Lung (tissue), 17 donors: ENCODE measurements at places on chromosomes 11 and 22. TPM values are rescaled to one million over a fixed set of nuclear protein-coding genes. Genes with fewer than 3 reads are reported as not detected.
A peak's percentile ranks its signal among the peaks of the same experiment; 100 is the strongest.

DNA sequence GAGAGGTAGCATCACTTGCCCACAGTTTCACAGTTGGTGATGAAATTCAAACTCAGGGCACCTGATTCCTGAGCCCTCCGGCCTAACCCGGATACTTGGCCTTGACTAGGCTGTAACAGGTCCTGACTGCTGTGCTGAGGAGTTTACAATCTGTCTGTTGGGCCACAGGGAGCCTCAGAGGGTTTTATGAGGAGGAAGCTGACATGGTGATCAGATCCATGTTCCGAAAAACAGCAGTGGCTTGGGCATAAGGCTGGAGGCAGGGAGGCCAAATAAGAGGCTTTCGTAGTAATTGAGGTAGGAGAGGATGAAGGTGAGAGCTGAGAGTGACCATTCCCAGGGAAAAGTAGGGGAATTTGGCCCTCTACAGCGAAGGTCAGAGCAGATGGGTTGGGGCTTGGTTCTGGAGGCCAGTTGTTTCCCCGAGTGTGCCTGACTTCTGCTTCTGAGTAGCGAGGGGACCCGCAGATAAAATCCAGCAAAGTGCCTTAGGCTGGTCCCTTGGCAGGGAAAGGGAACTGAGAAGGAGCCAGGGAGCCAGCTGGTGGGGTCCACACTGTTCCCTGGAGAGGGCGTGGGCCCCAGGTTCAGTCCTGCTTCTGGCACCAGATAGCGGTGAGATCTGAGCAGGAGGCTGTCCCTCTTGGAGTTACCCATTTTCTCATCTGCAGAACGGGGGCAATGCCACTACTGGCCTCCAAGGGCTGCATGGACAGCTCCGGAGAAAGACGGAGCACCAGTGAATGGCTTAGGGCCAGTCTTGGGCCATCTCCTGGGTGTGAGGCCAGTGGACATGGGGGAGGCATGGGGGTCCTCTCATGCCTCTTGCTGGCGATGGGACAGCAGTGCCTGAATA, 6.5 kb downstream of the PRDM11 start:
- H3K4me3 ChIP-seq = no peak overlapping the region
- H3K27me3 ChIP-seq = no peaks in the 10 kb centered on the region
- H3K4me1 ChIP-seq = peaks cover 24% of the 10 kb centered on the region
- no peak overlapping the region for H3K27ac ChIP-seq

Gene ZNF74
- total RNA-seq = 17.6 TPM

- no peak for DNase-seq
- no peak overlapping the region for H3K4me3 ChIP-seq
- no peaks in the 10 kb centered on the region for H3K4me1 ChIP-seq
- no peaks in the 10 kb centered on the region for H3K36me3 ChIP-seq
- H3K27ac ChIP-seq = no peak overlapping the region
- no peaks in the 10 kb centered on the region for H3K27me3 ChIP-seq
Measured at GRCh38 chr11:24949406-24949805, 452.6 kb downstream of the LUZP2 start.

Gene MCHR1
- total RNA-seq = 0.37 TPM

DNA sequence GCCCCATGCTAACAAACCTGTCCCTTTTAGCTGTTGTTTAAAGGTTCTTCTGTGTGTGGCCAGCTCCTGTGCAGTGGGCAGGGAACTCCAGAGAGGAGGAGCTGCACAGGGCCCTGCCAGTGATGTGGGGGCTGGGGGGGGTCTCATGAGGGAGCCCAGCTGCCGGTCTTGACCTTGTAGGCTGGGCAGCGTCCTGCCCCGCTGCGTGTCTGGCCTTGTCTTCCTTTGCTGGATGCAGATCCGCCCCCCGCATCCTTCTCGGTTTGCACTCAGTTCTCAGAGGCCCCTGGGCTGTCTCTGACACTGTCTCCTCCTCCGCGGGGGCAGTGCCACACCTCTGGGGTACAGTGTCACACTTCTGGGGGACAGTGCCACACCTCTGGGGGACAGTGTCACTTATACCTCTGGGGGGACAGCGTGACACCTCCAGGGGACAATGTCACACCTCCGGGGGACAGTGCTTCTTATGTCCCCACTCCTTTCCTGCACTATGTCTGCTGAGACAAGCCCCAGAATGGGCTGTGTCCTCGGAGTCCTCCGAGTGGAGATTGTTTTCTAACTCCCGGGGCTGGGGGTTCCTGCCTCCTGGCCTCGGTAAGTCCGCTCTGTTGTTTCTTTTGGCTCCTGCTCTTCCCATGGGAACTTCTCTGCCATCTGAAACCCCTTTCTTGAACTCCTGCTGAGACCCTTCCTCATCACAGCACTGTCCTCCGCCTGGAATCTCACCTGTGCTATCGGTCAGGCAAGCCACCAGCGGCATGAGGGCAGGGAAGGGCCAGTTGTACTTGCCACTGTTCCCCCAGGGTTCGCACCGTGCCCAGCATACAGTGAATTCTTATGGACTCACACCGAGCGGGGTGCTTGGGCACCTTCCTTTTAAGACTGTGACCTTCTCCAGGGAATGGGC, 788.3 kb downstream of the TBC1D22A start:
- H3K27ac ChIP-seq = no peak overlapping the region
- H3K36me3 ChIP-seq = no peaks in the 10 kb centered on the region
- H3K4me1 ChIP-seq = peaks cover 5% of the 10 kb centered on the region
- peak; percentile 31 for DNase-seq
- no peak overlapping the region for H3K4me3 ChIP-seq
- H3K27me3 ChIP-seq = no peaks in the 10 kb centered on the region

DNA sequence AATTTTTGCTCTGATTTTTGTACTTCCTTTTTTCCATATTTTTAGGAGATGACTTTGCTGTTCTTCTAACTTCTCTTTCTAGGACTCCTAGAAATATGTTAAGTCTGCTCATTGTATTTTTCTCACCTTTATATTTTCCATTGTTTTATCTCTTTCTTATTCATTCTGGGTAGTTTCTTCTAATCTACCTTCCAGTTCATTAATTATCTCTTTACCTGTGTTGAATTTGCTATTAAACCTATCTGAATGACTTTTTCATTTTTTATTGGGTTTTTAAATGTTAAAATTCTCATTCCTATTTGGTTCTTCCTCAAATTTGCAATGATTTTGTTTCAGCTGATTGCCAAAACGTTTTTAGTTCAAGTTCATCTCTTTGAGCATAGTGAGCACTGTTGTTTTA, 27.8 kb upstream of the EHF start:
- DNase-seq = no peak
- H3K27ac ChIP-seq = no peak overlapping the region
- H3K27me3 ChIP-seq = no peaks in the 10 kb centered on the region
- peaks cover 3% of the 10 kb centered on the region for H3K4me1 ChIP-seq
- H3K4me3 ChIP-seq = no peak overlapping the region

- peak overlapping the region; percentile 97 for H3K4me3 ChIP-seq
- H3K27ac ChIP-seq = peak overlapping the region; percentile 97
- DNase-seq = peak; percentile 19
- H3K27me3 ChIP-seq = no peaks in the 10 kb centered on the region
- H3K36me3 ChIP-seq = no peaks in the 10 kb centered on the region
- peaks cover 6% of the 10 kb centered on the region for H3K4me1 ChIP-seq
Measured at GRCh38 chr11:13669544-13670488, 1.3 kb downstream of the FAR1 start.

- H3K27me3 ChIP-seq = no peaks in the 10 kb centered on the region
- no peak overlapping the region for H3K27ac ChIP-seq
- DNase-seq = no peak
- no peak overlapping the region for H3K4me3 ChIP-seq
Measured at GRCh38 chr11:62088331-62088933, 35.4 kb upstream of the INCENP start.

GRCh38 chr11:116122697-116123472, 618.7 kb upstream of the CADM1 start:
- H3K4me1 ChIP-seq = no peaks in the 10 kb centered on the region
- no peaks in the 10 kb centered on the region for H3K27me3 ChIP-seq
- H3K36me3 ChIP-seq = no peaks in the 10 kb centered on the region
- DNase-seq = no peak
- no peak overlapping the region for H3K27ac ChIP-seq
- H3K4me3 ChIP-seq = no peak overlapping the region

- H3K36me3 ChIP-seq = no peaks in the 10 kb centered on the region
- H3K4me3 ChIP-seq = no peak overlapping the region
- DNase-seq = no peak
- no peaks in the 10 kb centered on the region for H3K27me3 ChIP-seq
- H3K4me1 ChIP-seq = peaks cover 13% of the 10 kb centered on the region
Measured at GRCh38 chr11:1042626-1043562, 6.4 kb upstream of the MUC6 start.

GRCh38 chr22:20569059-20570058, 61.9 kb downstream of the MED15 start:
- DNase-seq = no peak
- H3K27ac ChIP-seq = peak overlapping the region; percentile 80
- H3K4me3 ChIP-seq = no peak overlapping the region
- H3K4me1 ChIP-seq = peaks cover 36% of the 10 kb centered on the region

Gene OR51B5
- 4.2 TPM for total RNA-seq

GRCh38 chr11:71096751-71097388, 155.5 kb downstream of the SHANK2 start:
- no peaks in the 10 kb centered on the region for H3K4me1 ChIP-seq
- no peaks in the 10 kb centered on the region for H3K36me3 ChIP-seq
- no peak overlapping the region for H3K4me3 ChIP-seq
- no peak overlapping the region for H3K27ac ChIP-seq
- DNase-seq = no peak
- H3K27me3 ChIP-seq = no peaks in the 10 kb centered on the region

DNA sequence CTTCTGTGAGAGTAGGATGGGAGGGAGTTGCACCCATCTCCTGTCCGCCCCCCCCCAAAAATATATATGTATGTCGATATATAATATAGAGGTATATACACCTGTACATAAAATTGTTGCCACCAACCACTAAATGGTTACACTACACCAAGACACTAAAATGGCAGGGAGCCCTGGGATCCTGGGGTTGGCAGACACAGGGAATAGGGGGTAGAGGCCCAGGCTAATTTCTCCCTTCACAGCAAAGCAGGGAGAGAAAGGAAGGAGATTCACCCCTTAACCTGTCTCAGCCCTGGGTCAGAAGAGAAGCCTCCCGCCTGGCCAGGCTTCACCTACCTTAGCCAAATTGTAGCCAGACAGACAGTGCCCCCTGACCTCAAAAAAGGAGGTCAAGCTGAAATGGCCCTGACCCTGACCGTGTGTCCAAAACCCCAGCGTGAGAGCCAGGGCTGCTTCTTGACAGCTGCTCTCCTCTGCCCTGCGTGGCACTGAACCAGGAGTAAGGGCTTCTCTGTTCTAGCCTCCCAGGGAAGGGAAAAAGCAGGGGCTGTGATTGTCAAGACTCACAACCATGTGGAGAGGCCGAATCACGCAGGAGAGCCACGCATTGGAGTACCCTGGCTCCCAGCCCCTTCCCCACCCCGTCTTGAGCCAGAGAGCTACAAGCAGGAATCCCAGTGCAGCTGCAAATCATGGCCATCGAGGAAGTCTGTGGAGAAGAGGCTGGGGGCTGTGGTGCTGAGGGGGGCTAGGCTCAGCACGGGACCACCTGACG, 40.5 kb downstream of the SGSM3 start:
- no peak overlapping the region for H3K4me3 ChIP-seq
- DNase-seq = no peak
- no peak overlapping the region for H3K27ac ChIP-seq
- H3K27me3 ChIP-seq = no peaks in the 10 kb centered on the region

Gene APOA4
- total RNA-seq = not detected

Gene ZBTB44
- 72.7 TPM for total RNA-seq

Gene TCP11L1
- 11.5 TPM for total RNA-seq

Gene KRTAP5-10
- not detected for total RNA-seq

Gene OLFML1
- total RNA-seq = 28.1 TPM

Gene OR51B4
- not detected for total RNA-seq

DNA sequence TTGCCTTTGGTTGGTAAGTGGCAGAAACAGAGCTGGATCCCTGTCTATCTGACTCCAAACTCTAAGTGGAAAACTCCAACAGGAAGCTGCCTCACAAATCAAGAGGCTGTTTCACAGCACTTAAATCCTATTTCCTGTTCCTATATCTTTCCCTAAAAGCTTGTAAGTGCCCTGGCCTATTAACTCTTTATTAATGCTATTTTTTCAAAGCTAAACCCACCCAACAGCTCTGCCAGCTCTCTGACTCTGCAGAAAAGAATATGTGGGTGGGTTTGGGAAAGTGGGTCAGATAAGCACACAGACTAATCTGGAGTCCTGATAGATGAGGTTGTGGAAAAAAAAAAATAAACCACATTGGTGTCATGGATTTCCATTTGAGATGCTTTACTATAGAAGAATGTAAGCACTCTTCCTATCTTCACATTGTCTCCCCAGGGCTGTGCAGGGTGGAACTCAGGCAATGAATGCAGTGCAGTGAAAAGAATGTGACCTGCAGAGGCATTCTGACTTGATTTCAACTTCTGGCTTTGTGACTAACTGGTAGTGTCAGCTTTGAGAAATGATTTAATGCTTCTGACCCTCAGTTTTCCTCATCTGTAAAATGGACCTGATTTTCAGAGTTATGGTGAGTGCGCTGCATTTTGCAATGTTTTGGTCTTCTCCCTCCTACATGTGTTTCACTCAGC, 125.6 kb downstream of the AASDHPPT start:
- H3K4me3 ChIP-seq = no peak overlapping the region
- no peaks in the 10 kb centered on the region for H3K36me3 ChIP-seq
- H3K4me1 ChIP-seq = no peaks in the 10 kb centered on the region
- no peaks in the 10 kb centered on the region for H3K27me3 ChIP-seq
- no peak for DNase-seq

DNA sequence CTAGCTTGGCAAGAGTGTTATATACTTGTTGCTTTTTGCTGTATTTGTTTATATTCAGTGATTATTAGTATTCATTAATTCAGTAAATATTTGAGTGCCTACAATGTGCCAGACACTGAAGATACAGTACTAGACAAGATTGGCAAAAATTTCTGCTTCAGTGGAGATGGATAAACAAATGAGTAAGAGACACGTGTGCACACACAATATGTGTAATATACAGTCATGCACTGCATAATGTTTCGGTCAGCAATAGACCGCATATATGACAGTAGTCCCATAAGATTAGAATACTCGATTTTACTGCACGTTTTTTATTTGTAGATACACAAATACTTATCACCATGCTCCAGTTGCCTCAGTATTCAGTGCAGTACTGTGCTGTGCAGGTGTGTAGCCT, 104.9 kb upstream of the GAL start:
- no peak for DNase-seq
- H3K4me3 ChIP-seq = no peak overlapping the region
- H3K27me3 ChIP-seq = no peaks in the 10 kb centered on the region
- H3K27ac ChIP-seq = no peak overlapping the region

GRCh38 chr11:2582946-2583604, 116.7 kb downstream of the KCNQ1OT1 start:
- no peak overlapping the region for H3K4me3 ChIP-seq
- DNase-seq = no peak
- H3K36me3 ChIP-seq = no peaks in the 10 kb centered on the region
- H3K4me1 ChIP-seq = no peaks in the 10 kb centered on the region

- H3K36me3 ChIP-seq = peaks cover 13% of the 10 kb centered on the region
- no peaks in the 10 kb centered on the region for H3K4me1 ChIP-seq
- H3K27ac ChIP-seq = no peak overlapping the region
- DNase-seq = no peak
Measured at GRCh38 chr11:116742104-116742503, 30.7 kb downstream of the BUD13 start.

- no peak overlapping the region for H3K27ac ChIP-seq
- no peaks in the 10 kb centered on the region for H3K4me1 ChIP-seq
- H3K4me3 ChIP-seq = no peak overlapping the region
- no peaks in the 10 kb centered on the region for H3K27me3 ChIP-seq
- peak; percentile 13 for DNase-seq
- H3K36me3 ChIP-seq = no peaks in the 10 kb centered on the region
Measured at GRCh38 chr11:60485987-60486386, 6.6 kb upstream of the MS4A12 start.

- H3K36me3 ChIP-seq = peaks cover under 1% of the 10 kb centered on the region
- H3K4me1 ChIP-seq = peaks cover 9% of the 10 kb centered on the region
- no peak for DNase-seq
- no peaks in the 10 kb centered on the region for H3K27me3 ChIP-seq
- H3K27ac ChIP-seq = peak overlapping the region; percentile 84
Measured at GRCh38 chr11:65915821-65916251, 3.0 kb downstream of the C11orf68 start.

Gene FUT4
- total RNA-seq = 9.7 TPM
